IPS-NIHi11 (cell line): ENCODE measurements at places on chromosomes 5 and 9.

DNA sequence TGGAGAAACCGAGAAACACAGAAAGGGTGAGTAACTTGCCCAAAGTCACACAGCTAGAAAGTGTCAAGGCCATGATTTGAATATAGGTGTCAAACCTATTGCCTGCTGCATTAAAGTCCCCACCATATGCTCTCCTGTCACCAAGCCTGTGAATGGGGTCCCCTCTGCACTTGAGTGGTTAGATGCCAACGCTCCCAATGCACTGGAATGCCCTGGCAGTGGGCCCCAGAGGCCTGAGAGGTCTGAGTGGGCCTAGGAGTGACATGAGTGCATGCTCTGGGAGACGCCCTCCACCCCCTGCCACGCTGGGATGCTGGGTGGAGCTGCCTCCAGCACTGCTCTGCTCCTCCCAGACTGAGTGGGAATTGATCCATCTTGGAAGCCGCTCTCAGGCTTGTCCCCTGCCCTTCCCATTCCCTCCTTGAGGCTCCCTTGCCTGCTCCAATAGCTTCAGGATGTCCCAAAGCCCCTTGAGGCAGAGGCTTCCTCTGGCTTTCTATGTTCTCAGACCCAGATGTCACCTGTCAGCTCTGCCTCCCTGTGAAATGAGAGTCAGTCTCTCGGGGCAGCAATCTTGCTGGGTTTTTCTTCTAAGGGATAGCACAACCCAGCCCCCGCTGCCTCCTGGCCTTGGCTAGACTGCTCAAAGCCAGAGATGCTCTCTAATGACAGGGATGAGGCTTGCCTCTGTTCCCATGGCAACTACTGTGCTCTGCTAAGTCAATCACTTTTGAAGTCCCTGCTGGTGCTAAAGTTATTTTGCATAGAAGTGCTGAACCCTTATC is 6.6 kb upstream of the ARSI start:
- DNase-seq = no peak

GRCh38 chr9:136239135-136239982 is 6.3 kb downstream of the QSOX2 start:
- DNase-seq = no peak

- no peak for DNase-seq
These were observed 1.3 kb upstream of the NREP start for GRCh38 chr5:111758284-111758628.

DNA sequence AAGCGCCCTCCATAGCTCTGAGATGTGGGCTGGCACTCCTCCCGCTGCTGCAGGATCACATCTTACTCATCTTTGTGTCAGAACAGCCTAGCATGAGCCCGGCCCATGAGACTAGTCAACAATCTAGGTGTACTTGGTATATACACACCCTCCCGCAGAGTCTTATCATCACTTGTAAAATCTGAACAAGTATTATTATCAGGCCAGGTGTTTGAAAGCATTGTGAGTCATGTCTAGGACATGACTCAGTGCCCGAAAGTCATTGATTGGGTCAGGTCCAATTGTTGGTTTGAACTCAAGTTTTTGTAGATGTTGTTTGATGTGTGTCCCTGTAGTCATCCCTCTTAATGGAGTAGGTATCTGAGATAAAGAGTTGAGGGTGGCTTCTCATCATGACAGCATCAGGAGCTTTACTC is 108.7 kb downstream of the CFAP90 start:
- no peak for DNase-seq

GRCh38 chr5:37839407-37840052 is at the start of gene GDNF:
Gene GDNF, minus strand, starts transcription at chr5:37840041. Its CDS starts 5,245 bp downstream, at chr5:37834796.
- peak; percentile 55 for DNase-seq
